MV-4-11 (cell line): ENCODE measurements at places on chromosomes 4 and X.

- DNase-seq = peak; percentile 0
These were observed 47.8 kb downstream of the APLN start for GRCh38 chrX:129606918-129607317.

- DNase-seq = no peak
These were observed 375 bp downstream of the FGFR3 start for GRCh38 chr4:1793496-1793840.

DNA sequence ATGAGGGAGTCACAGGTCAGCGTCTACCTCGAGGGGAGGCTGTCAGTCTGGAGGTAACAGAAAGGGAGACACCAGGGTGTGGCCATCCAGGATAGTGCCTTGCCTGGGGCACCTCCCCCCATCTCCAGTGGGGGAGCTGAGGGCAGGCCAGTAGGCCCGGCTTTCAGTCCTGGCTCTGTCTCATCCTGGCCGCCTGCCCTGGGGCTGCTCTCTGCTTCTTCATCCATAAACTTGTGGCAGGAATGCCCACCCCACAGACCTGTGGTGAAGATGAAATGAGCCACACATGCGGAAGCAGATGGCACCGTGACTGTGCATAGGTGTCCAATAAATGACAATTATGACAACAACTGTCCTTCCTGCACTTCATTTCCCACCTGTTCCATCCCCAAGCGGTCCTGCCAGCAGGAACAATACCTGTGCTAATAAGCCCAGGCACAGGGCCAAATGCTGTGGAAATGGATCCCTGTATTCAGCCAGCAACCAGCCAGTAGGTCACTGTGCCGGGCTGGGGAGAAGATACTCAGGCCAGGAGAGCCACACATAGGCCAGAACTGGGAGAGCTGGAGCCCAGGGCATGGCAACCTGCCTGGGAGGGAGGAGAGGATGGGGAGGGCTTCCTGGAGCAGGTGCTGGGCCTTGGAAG, 30.2 kb downstream of the TRO start:
- DNase-seq = no peak

DNA sequence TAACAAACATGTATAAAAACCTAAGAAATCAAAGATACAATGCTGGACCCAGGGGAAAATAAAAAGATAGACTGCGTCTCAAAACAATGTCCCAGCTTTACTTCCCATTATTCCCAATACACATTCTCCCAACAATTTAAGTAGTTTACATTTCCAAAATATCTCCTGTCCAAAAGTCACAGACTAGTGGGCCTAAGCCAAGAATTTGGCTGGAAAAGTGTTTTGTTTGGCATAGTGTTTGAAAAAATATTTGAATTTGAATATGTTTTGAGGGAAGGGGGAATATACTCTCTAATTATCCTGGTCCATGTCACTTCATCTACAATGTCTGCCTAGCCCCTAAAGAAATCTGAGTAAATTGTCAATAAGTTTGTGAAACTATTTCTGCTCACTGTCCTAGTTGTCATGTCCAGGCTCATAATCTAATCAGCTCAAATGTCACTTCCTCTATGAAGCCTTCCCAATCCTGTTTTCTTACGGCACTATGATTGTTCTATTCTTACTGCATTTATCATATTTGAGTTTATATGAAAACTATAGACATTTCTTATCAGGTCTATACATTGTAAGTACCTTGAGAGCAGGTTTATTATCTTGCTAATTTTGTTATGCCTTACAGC, 74.4 kb downstream of the SEC24D start:
- DNase-seq = no peak

- no peak for DNase-seq
These were observed at the start of gene TMEM150C for GRCh38 chr4:82561786-82562563. TSS of gene TMEM150C (minus strand) at chr4:82561988. CDS start at chr4:82504657, 57,331 bp downstream.

DNA sequence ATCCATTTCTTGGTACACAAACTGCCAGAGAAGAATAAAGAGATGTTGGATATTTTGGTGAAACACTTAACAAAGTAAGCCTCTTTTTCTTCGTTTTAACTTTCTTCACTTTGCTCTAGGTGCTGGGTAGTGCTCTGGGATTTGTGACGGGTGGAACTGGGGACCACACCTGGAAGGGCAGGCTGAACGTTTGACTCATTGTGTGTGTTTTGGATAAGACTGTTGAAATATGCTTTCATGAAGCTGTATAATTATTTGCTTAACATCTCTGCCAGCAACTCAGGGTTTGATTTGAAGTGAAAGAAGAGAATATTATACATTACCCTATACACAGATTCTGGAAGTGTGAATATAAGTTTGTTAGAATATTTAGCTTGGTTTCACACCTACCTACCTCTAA, 233.2 kb downstream of the ARHGAP10 start:
- no peak for DNase-seq

DNA sequence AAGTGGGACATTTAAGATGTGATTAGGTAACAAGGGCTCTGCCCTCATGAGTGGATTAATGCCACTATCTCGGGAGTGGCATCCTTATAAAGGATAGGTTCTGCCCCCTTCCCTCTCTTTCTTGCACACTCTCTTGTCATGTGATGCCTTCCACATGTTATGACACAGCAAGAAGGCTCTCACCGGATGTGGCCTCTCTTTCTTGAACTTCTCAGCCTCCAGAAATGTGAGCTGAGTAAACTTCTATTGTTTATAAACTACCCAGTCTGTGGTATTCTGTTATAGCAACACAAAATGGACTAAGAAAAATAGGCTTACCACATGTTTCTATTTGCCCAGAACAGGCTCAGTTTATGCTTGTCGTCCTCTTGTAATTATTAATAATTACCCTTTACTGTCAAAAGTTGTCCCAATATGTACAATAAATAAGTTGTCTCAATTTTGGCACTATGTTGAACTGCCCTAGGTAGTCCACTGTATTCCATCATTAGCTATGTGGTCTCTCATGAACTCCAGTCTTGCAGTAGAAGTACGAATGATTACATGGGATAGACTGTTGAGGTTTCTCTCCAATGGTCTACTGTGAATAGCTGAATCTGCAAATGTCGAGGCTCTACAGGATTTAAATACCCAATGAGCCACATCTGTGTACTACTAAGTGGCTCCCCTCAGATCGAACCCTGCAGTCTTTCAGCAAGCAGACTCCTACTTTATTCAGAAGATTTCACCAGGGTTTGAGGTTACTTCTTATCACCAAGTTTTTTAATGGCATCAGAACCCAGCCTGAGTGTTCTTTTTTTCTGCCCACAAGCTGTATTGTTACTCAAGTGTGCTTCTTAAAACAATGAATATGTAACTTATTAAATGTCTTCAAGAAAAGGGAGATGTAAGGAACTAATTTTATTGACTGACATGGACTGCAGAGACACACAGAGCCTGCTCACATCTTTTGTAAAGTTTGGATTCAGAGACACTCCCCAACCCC, 102.0 kb upstream of the LEF1 start:
- peak; percentile 8 for DNase-seq
